ENCODE measurements at places on chromosomes 3 and 15.

- no peak for DNase-seq
Measured at GRCh38 chr15:59186501-59186900, 20.1 kb upstream of the LDHAL6B start.

- DNase-seq: no peak
Measured at GRCh38 chr15:50137330-50137761, 18.3 kb upstream of the ATP8B4 start.

- no peak for DNase-seq
Measured at GRCh38 chr15:24269923-24270322, 405.7 kb upstream of the NPAP1 start.

DNA sequence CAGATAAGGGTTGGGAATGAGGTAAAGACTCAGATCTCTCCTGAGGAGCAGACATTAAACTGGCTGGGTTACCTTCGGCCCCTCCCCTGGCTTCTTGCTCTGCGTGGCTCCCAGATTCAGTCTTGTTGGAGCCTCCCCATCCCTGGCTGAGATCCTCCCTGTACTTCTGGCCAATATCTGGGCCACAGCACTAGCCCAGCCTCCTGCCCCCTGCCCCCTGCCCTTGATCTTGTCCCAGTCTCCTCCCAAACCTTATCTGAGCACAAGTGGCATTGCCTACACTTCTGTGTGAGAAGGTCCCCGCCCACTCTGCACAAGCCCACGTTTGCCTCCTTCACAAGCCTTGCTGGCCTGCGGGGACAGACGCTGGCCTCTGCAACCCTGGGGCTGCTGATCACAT, 16.8 kb downstream of the PLA2G4F start:
- no peak for DNase-seq

DNA sequence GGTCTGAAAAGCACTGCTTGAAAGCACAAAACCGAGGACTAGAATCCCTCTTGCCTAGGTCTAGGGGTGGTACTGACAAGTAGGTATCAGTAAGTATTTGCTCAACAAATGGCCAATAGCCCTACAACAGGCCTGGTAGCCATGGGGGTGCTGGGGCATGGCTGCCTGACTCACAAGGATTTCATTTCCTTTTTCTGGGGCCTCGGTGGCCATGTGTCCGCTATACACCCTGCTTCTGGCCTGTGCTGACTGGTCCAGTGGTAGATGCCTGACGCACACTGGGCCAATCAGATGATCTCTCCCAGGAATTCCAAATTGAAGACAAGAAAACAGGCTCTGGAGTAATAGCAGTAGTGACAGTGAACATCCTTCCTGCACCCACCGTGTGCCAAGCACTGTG, 29.4 kb downstream of the MELTF start:
- DNase-seq: peak; percentile 8

GRCh38 chr3:64271631-64272030, 46.4 kb upstream of the PRICKLE2 start:
- DNase-seq: no peak

GRCh38 chr3:151976211-151977050, 103.0 kb downstream of the SUCNR1 start:
- DNase-seq: no peak

GRCh38 chr3:193688834-193689714, 96.1 kb downstream of the OPA1 start:
- no peak for DNase-seq

DNA sequence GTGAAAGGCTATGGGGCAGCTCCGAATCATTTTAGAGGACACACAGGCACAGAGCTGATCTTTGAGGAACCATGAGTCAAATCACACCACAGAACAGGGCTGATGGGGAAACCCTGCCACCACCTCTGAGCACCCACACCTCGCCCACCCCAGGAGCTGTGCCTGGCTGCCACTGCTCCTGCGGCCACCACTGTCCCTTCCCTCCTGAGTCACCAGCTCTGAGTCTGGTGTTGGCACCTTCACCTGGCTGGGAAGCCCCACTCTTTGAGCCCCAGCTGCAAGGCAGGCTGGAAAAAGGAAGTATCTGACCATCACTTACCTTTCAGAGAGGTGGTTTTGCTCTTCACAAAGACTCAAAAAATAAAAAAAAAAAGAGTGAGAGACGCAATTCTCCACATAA, 63.6 kb upstream of the MEF2A start:
- peak; percentile 29 for DNase-seq
